Naive thymus-derived CD4-positive, alpha-beta T cell (primary cell): ENCODE measurements at places on chromosomes 12 and 14. TPM values are rescaled to one million over a fixed set of nuclear protein-coding genes. Genes with fewer than 3 reads are reported as not detected.

GRCh38 chr14:100902295-100903133 lies 1.0 kb downstream of the RTL1 start:
- no peak for DNase-seq

DNA sequence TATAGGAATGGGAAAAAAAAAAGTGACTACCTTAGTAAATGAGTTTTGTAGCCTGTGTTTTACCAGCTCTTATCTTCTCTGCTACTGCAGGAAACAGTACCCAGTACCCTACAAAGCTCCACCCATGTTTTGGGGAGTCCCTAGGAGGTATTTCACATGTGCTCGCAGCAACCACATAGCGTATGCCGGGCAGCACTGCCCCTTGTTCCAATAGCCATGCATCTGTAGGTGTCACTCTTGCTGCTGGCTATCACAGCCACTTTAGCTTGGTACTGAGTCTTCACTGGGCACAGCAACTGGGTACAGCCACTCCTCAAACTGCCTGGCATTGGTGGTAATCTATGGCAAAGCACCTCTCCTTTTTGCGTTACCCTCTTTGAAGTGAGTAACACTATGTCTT lies 2.0 kb upstream of the MDM1 start:
- DNase-seq = no peak

- DNase-seq = no peak
Measured at GRCh38 chr14:56351861-56352260, 227.7 kb upstream of the TMEM260 start.

DNA sequence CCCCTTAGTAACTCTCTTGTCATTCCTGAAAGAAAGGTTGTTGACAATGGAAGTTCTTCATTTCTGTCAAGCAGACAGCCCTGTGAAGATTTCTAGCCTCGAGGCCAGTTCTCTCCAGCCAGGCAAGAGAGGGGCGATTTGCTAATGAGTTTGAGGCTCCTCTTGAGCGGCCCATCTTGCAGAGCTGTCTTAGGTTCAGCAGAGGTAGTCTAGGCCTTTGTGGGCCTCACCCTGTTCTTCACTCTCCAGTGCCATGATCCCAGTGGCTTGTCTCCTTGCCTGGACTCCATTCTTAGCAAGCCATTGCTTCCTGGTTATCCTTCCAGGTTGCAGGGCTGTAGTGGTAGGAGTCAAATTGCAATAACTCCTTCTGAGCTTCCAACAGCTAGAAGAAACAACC lies 9.7 kb downstream of the TPH2 start:
- no peak for DNase-seq

The AKAP3 gene
- 2.5 TPM for total RNA-seq
